ENCODE measurements at places on chromosomes 13 and 19.

GRCh38 chr19:14476673-14477401 lies 1.7 kb upstream of the PTGER1 start:
- no peak for DNase-seq

- no peak for DNase-seq
Observed at GRCh38 chr13:81957121-81957520, 1616.2 kb upstream of the SPRY2 start.

GRCh38 chr19:28405346-28405742 lies 807.6 kb downstream of the UQCRFS1 start:
- no peak for DNase-seq

- no peak for DNase-seq
Observed at GRCh38 chr19:870963-871401, 11.5 kb downstream of the CFD start.

DNA sequence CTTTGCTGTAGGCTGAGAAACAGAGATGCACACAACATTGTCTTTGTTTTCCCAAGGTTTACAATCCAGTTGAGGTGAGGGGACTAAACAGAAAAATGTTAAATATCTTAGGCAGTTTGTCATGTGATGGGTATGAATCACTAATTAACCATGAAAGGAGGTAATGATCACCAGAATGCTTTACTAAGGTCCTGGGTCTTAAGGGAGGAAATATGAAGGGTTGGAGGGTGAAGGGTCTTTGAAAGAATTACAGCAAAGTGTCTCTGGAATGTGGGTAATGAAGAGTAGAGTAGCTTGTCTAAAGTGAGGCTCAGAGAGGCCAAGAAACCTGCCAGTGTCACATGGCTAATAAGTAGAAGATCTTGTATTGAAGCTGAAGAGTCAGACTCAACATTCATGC lies 19.0 kb downstream of the BIVM start:
- no peak for DNase-seq

- no peak for DNase-seq
Observed at GRCh38 chr13:28659621-28659970, 666 bp downstream of the POMP start.
